ENCODE measurements at places on chromosomes 4 and X.

- DNase-seq: no peak
These were observed 12.4 kb downstream of the RAI2 start for GRCh38 chrX:17848545-17849265.

DNA sequence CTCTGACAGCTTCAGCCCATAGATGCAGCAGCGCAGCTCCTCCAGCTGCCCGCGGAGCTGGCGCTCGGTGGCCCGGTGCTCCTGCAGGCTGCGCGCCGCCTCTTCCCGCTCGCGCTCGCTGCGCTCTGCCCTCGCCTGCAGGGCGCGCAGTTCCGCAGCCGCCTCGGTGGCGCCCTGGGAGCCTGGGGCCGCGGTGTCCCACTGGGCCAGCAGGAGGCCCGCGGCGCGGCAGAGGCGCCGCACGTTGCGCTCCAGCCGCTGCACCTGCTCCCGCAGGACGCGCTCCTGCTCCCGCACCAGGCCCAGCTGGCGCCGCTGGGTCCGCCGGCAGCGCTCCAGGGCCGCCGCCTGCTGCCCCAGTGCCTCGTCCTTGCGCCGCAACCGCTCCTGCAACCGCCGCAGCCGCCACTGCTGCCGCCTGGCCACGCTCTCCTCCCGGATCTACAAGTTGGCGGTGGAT is 10.1 kb downstream of the C4orf50 start:
- DNase-seq: peak; percentile 37

GRCh38 chr4:133148690-133149363 is at the start of gene PCDH10:
Gene PCDH10 (plus strand): TSS chr4:133149294. CDS start chr4:133150141, 847 bp downstream.
- DNase-seq: no peak

GRCh38 chr4:1478766-1479355 is 72.6 kb upstream of the NKX1-1 start:
- DNase-seq: no peak

DNA sequence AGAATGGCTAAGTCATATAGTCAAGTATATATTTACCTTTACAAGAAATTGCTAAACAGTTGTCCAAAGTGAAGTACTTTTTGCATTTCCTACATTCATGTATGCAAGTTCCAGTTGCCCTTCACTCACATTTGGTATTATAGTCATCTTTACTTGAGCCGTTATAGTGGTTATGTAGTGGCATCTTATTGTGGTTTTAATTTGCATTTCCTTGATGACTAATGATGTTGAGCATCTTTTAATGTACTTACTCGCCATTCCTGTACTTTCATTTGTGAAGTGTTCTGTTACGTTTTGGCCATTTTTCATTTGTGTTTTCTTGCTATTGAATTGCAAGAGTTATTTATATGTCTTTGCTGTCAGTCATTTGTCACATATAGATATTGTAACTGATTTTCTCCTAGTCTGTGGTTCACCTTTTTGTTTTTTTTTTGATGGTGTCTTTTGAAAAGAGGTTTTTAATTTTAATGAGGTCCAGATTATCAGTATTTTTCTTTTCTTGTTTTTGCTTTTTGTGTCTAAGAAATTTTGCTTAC is 27.6 kb downstream of the ARFIP1 start:
- DNase-seq: no peak

GRCh38 chr4:70691661-70692060 is 3.3 kb downstream of the UTP3 start:
- no peak for DNase-seq

- DNase-seq: peak; percentile 17
These were observed 212.7 kb downstream of the CENPC start for GRCh38 chr4:67332627-67333026.

- DNase-seq: no peak
These were observed 55.9 kb downstream of the RBM47 start for GRCh38 chr4:40573593-40574311.

GRCh38 chr4:2937146-2937857 is 25.9 kb downstream of the NOP14 start:
- DNase-seq: peak; percentile 44

DNA sequence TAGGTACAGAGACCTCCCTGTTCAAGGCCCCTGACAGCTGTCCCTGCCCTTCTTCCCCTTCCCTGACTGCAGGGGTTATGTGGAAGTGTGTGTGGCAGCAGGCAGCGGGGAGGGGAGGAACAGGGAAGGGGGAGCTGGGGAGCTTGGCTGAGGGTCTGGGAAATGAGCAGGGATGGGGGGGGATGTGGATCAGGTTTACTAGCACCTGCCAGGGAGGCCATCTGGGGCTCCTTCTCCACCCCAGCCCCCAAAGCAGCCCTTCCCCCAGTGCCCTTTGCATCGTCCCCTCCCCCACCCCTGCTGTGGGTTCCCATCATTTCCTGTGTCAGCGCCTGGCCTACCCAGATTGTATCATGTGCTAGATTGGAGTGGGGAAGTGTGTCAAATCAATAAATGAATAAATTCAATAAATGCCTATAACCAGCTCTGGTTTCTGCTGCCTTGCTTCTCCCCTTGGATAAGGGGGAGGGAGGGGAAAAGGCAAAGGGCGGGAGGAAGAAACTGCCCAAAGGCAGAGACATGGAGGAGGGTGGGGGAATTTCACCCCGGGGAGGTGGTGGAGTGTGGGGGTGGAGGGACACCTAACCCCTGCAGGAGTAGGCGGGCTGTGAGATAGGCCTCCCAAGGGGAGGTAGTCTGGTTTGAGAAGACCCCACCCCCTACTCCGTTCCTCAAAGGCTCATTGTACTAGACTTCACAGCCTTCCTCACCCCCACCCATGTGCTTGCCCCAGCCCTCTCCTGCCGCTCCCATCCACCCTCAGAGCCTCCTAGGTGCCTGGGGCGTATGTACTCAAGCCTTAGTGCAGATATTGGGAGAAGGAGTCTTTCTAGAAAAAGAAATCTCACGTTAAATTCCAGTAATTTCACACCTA is 3.2 kb downstream of the CXorf65 start:
- DNase-seq: peak; percentile 10

GRCh38 chr4:102761296-102761701 is 531 bp upstream of the MANBA start:
- no peak for DNase-seq

- no peak for DNase-seq
These were observed 84.7 kb downstream of the HPRT1 start for GRCh38 chrX:134544513-134545151.

DNA sequence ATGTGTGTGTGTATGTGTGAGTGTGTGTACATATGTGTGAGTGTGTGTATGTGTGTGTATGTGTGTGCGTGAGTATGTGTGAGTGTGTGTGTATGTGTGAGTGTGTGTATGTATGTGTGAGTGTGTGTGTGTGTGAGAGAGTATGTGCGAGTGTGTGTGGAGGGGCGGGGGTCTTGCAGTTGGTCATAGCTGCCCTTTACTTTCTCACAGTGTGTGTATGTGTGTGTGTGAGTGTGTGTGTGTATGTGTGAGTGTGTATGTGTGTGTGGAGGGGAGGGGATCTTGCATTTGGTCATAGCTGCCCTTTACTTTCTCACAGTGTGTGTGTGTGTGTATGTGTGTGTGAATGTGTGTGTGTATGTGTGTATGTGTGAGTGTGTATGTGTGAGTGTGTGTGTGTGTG is 74.8 kb upstream of the ENPP6 start:
- no peak for DNase-seq

GRCh38 chrX:12497832-12498591 is 293.2 kb upstream of the PRPS2 start:
- no peak for DNase-seq

- DNase-seq: no peak
These were observed 196.5 kb upstream of the FTHL17 start for GRCh38 chrX:31268359-31268758.

- no peak for DNase-seq
These were observed 207.0 kb downstream of the NSUN7 start for GRCh38 chr4:40956721-40957255.

- DNase-seq: no peak
These were observed 47.6 kb downstream of the USP38 start for GRCh38 chr4:143232277-143232676.

DNA sequence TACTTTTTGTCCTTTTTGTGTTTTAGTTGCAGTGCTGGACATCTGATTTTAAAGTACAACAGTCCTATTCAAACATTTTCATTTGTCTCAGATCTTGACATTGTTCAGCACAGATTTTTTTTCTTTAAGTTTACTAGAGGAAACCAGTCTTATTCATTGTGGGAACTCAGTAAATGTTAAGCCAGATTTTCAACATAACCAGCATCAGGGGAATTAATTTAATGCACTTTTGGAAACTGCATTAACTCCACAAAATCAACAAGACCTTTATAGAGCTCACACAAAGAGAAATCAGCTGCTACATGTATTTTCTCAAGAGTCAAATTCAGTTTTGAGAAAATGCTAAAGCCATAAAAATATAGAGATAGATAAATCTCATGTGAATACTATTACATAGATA is 9.9 kb downstream of the CPE start:
- DNase-seq: no peak

GRCh38 chr4:23881674-23882337 is 8.0 kb downstream of the PPARGC1A start:
- DNase-seq: no peak

DNA sequence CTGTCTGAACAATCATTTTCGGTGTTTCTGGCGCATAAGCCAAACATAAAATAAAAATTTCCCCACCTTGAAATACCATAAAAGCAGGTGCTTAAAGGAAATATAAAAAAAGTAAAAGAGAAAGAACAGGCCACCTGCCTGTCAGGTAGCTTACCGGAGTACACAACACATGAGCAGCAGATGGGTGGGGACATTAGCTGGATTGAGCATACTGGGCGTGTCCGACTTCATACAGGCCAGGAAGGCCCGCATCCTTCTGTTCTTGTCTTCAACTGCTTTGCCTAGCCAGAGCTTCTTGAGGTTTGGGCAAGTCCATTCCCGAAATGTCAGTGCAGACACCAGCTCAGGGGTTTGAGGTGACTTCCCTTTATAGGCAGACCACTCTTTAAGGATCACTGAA is 66.7 kb downstream of the FAM120C start:
- DNase-seq: no peak

DNA sequence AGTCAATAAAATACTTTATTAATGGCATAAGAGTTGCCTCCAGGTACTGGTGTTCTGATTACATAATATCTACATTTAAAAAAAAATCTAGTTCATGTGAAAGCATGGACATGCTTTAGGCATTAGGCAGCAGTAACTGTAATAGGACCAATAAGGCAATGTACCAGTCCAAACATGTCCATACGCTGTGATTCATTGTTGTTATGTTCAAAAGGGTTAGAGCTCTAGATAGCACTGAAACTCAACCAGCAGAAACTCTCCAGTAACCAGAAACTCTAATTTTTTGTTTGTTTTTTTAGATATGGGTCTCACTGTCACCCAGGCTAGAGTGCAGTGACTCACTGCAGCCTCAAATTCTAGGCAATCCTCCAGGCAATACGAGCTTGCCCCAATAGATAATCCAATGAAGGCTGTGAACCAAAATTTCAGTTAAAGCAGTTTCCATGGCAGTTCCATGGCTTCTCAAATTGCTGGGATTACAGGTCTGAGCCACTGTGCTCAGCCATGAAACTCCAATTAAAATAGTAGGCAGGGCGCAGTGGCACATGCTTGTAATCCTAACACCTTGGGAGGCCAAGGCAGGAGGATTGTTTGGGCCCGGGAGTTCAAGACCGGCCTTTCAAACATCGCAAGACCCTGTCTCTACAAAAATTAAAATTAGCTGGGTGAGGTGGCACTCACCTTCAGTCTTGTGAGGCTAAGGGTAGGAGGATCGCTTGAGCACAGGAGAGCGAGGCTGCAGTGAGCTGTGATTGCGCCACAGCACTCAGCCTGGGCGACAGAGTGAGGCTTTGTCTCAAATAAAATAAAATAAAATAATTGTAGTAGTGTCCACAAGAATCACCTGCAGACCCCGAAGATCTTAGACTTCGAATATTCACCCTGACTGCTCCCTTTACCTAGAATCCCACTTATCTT is 36.3 kb downstream of the MGARP start:
- peak; percentile 54 for DNase-seq

GRCh38 chr4:151426513-151426912 is 17.5 kb downstream of the FHIP1A start:
- DNase-seq: no peak

GRCh38 chrX:149877636-149878035 is 3.3 kb upstream of the MAGEA8 start:
- DNase-seq: peak; percentile 8

DNA sequence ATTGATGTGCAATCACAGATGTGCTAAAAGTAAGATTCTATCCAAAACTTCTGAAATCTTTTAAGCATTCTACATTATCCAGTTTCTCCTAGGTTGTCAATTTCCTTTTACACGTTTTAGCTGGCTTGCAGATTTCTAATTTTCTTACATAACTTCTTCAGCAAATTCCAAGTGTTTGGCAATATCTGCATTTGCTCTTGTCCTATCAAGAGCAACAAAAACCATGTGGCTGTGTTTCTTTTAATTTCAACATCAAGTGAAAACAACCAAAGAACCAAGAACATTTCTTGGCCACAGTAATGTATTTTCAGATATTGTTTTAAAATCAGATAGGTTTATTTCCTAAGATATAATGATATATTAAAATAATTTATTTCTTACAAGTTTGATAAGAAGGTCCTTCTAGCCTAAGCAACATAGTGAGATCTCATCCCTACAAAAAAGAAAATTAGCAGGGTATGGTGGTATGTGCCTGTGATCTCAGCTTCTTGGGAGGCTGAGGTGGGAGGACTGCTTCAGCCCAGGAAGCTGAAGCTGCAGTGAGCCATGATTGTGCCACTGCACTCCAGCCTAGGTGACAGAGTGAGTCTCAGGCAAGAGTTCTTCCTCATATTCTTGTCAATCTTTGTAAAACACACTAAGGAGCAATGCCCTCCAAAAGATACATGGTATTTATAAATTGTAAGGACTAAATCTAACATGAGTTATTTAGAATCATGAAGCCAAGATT is 131.4 kb upstream of the NAP1L5 start:
- DNase-seq: no peak

GRCh38 chrX:154459832-154460231 is 1.8 kb downstream of the PLXNA3 start:
- no peak for DNase-seq

GRCh38 chr4:88135356-88135663 is 23.1 kb downstream of the ABCG2 start:
- no peak for DNase-seq

DNA sequence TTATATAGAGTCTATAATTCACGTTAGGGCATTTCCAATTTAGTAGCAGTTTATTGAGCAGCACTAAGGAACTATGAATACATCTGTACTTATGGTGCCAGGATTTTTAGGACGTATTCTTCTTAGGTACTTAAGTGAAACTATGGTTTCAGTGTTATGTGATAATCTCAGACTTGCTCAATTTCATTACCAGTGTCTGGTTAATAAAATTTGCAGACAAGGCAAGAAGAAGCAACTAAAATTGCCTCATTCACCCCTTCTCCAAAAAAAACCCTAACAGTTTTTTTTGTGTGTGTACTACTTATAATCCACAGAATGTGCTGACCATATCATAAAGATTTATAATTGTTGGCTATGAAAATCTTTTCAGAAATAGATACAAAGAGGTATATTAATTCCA is 6.0 kb upstream of the CXCL10 start:
- DNase-seq: no peak

GRCh38 chr4:44150091-44150576 is 298.5 kb downstream of the KCTD8 start:
- peak; percentile 46 for DNase-seq

All from urothelium cell line (cell line).